ENCODE measurements at places on chromosomes 2 and 18.

DNA sequence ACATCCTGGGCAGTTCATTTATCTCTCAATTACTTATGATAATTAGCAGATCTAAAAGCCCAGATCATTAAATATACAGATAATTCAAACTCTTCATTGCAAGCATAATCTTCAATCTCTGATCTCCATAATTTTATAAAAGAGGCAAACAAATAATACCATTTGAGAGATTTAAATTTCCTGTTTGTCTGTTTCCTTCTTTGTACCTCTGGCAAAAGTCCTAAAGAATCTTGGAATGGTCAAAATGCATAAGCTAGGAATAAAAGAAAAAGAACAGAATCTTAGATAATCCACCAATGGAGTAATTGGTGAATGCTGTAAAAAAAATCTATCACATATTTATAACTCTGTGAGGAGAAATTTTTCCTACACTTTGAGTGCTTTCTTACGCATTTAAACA is 1080.9 kb upstream of the ZEB2 start:
- no peak for DNase-seq

DNA sequence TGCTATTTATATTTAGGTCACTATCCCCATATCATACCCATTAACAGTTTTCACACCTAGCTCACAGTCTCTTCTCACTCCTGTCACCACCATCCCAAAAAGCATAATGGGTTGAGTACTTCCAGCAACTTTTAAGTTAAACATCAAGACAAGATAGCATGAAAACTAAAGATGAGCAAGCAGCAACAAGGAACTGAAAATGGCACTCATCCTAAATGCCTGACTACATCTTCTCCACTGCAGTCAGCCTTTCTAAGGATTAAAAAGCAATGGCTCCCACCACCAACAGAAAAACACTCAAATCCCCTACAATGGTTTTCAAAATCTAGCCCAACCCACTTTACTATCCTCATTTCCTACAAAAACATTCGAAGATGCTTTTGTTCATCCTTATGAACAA is 38.2 kb downstream of the CUL3 start:
- no peak for DNase-seq

DNA sequence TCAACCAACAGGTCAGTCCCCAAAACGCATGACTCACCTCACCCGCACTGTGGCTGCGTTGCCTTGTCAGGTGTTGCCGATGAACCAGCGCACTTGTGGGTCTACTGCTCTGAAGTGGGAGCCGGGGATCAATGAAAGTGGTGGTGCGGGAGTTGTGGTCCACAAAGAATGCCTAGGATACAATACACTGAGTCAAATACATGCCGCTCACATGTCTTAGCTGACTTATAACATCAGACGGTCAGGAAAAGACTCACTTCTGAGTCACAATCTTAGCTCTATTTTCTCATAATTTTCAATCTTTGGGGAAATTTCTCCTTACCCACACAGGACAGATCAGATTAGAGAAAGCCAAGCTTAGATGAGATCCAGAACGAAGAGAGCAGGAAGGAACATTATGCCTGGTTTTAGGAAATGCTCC is 107.1 kb upstream of the STK17B start:
- no peak for DNase-seq

GRCh38 chr2:165678882-165679281 is 115.2 kb downstream of the GALNT3 start:
- DNase-seq = no peak
